ENCODE measurements at places on chromosomes 2 and 18.

- DNase-seq = no peak
Observed at GRCh38 chr2:17644997-17645720, 104.7 kb downstream of the VSNL1 start.

DNA sequence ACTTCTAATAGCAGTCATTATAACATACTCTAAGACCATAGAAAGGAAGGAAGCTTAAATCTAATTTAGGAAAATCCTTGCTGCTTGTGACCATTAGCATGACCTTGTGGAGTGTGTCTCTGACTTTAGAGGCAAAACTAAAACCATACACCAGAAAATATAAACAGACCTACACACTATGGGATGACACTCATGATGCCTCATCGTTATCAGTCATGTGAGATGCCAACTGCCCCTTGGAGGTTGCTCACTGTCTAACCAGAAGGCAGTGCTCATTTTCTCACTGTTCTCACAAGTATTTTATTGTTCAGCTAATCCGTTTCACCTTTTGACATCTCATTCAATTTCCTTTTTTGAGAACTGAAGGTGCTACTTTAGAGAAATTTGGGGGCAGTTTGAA is 376.9 kb downstream of the RND3 start:
- DNase-seq = no peak

DNA sequence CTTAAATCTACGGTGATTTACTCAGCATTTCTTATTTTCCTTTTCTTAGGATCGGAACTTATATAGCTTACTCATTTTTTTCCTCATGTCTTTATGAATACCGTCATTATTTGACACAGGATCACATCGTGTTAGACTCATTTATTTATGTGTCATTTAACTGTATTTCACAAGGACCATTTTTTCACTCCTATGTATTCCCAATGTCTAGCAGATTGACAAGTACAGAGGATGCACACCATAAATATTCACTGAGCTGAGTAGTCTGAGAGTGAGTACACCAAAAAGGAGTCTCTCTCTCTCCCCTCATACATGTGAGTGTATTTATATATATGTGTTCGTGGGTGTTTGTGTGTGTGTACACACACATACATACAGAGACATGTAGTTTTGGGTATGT is 573.5 kb downstream of the RNF144A start:
- DNase-seq = no peak

GRCh38 chr2:192124571-192124970 is 70.2 kb downstream of the TMEFF2 start:
- DNase-seq = no peak

DNA sequence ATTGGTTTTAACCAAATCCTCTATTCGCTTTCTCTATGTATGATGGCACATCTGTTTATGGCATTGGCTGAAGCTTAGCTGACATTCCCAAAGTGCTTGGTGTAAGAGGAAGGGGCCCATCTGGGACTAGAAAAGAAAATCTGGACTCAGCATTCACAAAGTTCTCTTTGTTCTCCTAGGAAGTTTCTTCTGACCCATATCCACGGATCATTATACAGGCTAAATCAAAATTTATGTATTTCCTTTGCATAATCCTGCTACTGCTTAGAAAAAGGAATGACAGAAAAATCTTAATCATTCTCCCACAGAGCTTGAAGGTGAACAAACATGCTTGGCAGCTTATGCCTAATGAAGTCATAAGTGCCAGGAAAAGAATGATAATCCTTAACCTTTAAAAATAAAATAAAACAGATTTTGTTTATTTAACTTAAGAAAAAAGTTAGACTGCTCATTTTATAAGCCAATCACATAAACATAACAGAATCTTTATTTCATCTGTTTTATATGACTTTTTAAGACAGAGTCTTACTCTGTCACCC is 88.4 kb downstream of the NYAP2 start:
- DNase-seq = no peak

- no peak for DNase-seq
Observed at GRCh38 chr2:54041135-54041534, 70.3 kb upstream of the PSME4 start.

DNA sequence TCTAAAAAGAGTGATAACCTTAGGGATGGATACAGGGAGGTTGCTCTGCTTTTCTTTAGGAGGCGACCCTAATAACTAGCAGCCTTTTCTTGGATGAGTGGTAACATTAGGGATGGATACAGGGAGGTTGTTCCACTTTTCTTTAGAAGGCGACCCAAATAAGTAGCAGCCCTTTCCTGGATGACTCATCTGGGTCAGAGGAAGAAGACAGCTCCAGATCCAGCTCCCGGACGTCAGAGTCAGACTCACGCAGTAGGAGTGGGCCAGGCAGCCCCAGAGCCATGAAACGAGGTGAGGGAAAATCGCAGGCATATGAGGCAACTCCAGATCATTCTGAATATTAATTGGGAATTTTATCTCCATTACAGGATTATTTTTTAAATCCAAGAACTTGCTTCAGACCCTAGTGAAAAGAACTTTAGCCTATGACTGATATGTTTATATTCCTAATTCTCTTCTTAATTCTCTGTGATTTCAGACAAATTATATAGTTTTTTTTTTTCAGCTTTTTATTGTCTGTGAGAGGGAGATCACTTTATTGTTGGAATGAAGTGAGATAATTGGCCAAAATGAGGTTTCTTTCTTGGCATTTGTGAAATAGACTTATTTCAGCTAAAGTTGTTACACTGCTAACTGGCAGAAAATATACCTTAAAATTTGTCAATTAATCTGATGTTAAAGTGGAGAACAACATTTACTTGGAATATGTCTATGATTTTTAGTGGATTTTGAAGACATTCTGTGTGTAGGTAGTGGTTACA is 31.2 kb upstream of the C1GALT1C1L start:
- no peak for DNase-seq

DNA sequence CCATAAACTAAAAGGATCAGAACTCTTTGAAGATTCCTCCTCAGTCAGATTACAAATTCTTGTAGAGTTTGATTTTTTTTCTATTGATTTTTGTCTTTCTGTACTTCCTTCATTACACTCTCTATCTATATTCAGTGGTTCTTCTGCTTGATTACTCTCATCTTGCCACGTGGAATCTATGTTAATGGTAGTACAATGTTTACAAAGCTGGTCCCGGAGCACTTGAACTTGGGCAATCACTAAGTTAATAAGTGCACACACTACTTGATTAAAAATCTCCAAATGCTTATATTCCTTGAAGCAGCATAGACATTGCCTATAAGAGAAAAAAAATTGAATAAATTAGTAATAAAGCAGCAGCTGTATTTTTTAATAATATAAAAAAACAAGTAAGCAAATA is 65.1 kb downstream of the USP34 start:
- DNase-seq = no peak

GRCh38 chr18:24514439-24514838 is 54.0 kb downstream of the HRH4 start:
- peak; percentile 24 for DNase-seq

GRCh38 chr2:139721411-139721995 is 941.3 kb upstream of the NXPH2 start:
- no peak for DNase-seq

GRCh38 chr18:59566533-59566971 is 130.7 kb downstream of the CCBE1 start:
- DNase-seq = no peak

DNA sequence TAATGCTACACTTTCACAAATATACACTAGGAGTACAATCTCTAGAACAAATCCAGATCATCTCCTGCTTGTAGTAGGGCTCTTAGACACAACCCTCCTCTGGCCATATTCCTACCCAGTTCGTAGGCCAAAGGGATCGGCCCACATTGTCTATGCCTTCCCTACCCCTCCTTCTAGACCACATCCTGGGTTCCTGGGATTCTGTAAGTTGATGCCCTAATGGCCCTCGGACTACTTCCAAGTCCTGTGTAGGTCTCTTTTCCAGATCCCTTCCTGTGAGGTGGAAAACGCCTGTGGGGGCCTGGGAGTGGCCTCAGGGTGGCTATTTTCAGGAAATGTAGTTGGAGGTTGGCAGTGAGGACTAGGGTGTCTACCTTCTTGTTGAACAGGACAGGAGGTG is 289.7 kb downstream of the ZNF385B start:
- DNase-seq = no peak

DNA sequence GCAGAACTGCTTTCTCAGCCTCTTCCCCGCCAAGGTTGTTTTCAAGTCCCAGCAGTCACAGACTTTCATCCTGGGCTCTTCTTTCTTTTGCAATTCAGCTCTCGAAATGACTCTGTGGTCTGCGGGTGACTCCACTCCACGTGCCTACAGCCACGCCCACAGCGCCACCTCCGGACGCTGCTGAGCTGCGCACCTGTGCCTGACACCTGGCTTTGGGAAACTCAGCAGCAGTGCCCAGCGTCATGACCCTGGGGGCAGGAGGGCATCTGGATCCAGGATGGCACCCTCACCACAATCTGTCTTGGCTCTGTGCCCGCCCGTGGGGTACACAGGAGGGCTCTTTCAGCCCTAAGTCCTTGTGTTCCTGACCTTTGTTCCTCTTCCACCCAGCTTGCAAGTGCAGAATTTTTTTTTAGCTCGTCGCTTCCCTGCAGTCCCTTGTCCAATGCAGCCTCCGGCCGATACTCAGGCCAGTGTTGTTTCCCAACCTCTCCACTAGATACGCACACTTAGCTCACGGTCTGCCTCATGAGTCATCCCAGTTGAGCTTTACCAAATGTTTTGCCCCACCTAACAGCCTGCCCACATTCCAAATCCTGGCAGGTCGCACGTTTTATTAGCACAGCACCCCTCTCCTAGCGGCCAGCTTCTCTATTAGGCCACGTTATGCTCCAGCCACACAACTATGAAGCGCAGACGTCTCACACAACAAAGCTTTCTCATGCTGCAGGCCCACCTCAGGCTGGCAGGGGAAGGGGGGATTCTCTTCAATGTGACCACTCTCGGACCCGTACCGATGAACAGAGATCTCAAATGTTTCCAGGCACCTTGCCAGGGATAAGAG is 6.5 kb upstream of the CAPN10 start:
- peak; percentile 48 for DNase-seq

DNA sequence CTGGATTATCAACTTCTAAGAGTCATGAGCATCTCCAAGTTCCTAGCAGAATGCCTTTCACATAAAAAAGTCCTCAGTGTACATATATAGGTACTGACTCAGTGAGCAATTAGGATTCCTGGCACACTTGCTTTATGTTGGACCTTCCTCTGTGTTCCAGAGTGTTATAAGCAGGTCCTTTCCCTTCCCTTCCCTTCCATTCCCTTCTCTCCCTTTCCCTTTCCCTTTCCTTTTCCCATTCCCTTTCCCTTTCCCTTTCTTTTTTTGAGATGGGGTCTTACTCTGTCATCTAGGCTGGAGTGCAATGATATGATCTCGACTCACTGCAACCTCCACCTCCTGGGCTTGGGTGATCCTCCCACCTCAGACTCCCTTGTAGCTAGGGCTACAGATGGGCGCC is 48.7 kb downstream of the SCN3A start:
- DNase-seq = no peak

GRCh38 chr2:238506371-238507068 is 79.8 kb downstream of the ASB1 start:
- DNase-seq = no peak

GRCh38 chr2:10316860-10317259 is 14.2 kb downstream of the HPCAL1 start:
- DNase-seq = no peak

DNA sequence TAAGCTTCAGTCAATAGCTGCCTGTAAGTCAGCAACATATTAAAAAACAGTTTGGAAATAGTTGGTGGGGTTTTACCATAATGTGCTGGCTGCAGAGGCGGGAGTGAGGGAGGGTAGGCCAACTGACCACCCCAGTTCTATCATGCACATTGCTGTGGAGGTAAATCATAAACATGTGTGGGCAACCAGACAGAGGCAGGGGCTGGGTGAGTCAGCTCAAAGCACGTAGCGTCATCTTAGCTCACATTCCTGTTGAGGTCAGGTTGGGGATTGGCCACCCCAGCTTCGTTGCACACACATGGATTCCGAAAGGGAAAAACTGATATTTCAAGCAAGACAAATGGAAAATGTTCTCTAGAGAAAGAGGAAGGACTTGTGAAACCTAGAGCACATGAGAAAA is 19.5 kb downstream of the GPR45 start:
- no peak for DNase-seq

- DNase-seq = no peak
Observed at GRCh38 chr2:54258166-54258565, 2.1 kb upstream of the TSPYL6 start.

- DNase-seq = no peak
Observed at GRCh38 chr2:174840436-174840835, 76.2 kb upstream of the CHRNA1 start.

DNA sequence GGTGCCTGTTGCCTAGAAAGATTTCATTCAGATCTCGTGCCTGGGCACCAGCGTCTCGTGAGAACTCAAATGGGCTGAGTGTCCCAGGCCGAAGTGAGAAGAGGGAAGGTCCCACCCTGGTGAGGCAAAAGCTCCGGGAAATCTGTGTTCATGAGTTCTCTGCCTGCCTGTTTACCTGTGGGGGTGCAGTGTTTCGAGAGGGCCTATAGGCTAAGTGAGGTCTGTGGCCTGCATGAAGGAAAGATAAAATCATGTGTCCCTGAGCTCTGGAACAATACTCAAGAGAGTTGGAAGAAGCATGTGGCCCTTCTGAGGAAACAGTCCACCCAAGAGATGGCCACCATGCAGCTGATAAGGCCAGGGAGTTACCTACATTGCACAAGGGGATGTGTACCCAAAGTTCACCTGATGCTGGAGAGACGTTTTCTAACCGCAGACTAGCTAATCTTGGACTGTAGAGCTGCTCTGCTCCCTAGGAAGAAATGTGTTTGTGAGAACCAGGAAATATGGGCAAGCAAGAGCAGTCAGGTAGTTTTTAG is 63.5 kb upstream of the ST3GAL5 start:
- DNase-seq = no peak

DNA sequence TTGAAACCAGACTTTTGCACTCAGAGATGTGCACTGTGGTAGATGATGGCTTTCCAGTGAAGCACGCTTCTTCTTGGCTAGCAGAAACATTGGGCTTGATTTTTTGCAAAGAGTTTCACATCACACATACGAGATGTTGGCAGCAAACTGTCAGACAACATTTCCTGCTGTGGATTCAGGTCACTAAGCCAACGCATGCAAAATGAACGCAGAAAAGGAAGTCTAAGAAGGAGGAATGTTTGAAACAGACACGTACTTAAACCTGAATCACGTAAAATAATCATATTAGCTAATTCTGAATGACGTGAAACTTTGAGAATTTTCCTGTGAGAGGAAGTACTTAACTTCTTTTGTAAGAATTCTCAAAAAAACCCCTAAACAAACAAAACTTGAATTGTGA is 88.1 kb downstream of the EPB41L3 start:
- no peak for DNase-seq

DNA sequence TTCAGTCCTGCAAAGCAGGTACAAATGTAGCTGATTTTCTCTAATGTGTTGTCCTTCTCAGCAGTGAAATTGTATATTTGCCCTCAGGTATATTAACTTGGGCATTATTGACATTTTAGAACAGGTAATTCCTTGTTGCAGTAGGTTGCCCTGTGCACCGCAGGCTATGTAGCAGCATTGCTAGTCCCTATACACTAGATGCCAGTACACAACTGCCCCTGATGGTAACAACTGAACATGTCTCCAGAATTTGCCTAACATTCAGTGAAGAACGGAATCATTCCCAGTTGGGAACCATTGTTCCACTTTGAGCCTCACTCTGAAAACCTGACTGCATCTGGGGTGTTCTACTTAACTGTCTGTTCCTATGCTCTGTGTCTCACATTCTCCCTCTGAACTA is 23.1 kb upstream of the TFPI start:
- DNase-seq = no peak
